H1 (cell line): ENCODE measurements at places on chromosomes 3 and 15. TPM values are rescaled to one million over a fixed set of nuclear protein-coding genes. Genes with fewer than 3 reads are reported as not detected.

SLC12A1 gene
- total RNA-seq = 1.0 TPM in 2 replicates

GRCh38 chr3:141655801-141656200 is 82.3 kb upstream of the RNF7 start:
- DNase-seq = no peak

GRCh38 chr3:141725036-141725435 is 13.1 kb upstream of the RNF7 start:
- no peak for DNase-seq

SLC22A13 gene
- 0.41 and 0.54 TPM in 2 replicates for total RNA-seq

- no peak for DNase-seq
These were observed 353.1 kb downstream of the MECOM start for GRCh38 chr3:169310184-169310939.

COL6A6 gene
- total RNA-seq = 0.09 TPM in 1 of 2 replicates, not detected in the other

GRCh38 chr3:155605571-155605970 is 139.3 kb downstream of the PLCH1 start:
- no peak for DNase-seq

DNA sequence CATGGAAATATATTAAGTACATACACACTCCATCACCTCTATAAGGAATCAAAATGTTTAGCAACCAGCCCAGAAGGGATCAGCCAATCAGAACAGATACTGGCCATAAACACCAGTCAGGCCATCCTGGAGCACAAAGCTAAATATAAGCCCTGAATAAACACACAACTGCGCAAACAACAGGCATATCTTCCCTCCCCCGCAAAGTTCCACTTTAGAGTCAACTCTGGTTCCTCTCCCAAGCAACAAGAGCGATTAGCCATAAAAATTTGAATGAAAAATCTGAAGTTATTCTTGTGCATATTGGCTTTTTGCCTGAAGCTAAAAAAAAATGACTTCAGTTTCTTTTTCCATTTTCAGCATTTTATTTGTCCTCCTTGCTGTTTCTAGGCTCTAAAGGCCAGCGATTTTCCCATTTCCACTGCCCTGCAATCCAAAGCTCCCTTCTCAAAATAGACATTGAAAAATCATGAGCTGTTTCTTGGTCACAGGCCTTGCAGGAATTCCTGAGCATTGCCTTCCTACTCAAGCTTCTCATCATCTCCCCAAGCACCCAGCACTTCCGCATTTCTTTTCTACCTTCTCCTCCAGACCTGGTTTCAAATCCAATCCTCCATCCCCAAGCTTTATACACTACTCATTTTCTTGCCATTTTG is 247.9 kb downstream of the ZMAT3 start:
- DNase-seq = no peak

DNA sequence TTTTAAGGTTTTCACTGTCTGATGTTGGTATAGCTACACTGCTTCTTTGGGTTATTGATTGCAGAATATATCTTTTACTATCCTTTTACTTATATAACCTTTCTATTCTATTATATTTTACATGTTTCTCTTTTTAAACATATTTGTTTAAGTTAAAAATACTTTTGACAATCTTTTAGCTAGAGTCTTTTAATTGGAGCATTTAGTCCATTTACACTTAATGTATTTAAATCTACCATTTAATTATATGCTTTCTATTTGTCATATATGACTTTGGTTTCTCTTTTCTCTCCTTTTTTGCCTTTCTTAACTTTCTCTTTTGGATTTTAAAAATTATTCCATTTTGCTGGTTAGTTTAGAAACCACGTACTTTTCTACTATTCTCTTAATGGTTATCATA is 53.7 kb upstream of the PRR23C start:
- DNase-seq = no peak

AGBL1 gene
- total RNA-seq = not detected in 2 replicates

- no peak for DNase-seq
These were observed 35.9 kb upstream of the DNAJC13 start for GRCh38 chr3:132381348-132381944.

- DNase-seq = no peak
These were observed 179.2 kb downstream of the KCNAB1 start for GRCh38 chr3:156299569-156299968.

DNA sequence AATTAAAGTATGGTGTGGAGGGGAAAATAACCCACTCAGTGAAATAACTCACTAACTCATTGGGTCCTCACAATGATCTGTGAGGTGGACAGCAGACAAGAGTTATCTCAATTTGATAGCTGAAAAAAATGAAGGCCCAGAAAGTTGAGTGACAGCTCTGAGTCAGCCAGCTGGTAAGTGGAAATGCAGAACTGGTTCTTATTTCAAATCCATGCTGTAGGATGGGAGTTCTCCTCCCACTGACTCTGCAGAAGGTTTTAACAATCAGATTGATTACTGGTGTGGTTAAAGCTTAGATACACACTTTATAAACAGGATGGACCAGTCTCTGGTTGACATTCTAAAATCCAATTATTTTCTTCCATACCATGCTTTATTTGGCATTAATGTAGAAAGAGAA is 87.0 kb upstream of the LMOD3 start:
- DNase-seq = no peak
